ENCODE measurements at places on chromosomes 12 and 14. TPM values are rescaled to one million over a fixed set of nuclear protein-coding genes. Genes with fewer than 3 reads are reported as not detected.

DNA sequence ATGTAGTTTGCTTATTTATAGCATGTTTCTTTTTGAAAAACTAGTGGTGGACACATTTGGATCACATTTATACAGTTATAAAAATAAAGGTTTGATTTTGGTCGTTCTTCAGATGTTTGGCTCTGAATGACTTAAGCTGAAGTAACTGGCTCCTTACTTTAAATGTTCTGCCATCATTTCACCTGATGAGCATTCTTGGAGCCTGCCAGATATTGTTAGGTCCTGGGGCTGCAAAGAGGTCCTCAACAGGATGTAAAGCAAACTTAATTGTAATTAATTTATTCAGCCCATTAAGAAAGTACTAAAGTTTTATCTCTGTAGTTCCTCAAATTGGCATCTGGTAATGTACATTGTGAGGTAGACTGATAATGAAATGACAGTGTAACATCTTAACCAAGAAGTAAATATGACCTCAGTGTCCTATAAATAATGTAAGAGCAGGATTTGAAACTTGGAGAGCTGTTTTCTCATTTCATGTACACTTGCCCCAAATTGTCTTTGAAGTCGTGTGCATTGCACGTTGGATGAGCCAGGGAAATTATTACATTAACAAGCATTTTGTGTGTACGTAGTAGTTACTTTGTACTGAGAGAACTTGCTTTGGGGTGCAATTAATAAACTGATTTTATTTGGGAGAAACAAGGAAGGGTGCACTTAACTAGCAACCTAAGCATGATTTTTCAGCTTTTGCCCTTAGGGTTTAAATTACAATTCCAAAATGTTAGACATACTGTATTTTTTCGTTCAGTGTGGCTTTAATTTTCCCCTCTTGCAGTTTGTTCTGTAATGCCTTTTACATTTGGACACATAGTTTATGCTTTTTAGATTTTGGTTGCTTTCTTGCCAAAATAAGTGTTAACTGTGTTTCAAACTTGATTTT is 7.5 kb downstream of the EIF5 start:
- no peak for DNase-seq

- no peak for DNase-seq
Observed at GRCh38 chr14:21825149-21825743, 151.6 kb upstream of the OR4E1 start.

- DNase-seq, result no peak
Observed at GRCh38 chr14:34806257-34806656, 68.9 kb downstream of the BAZ1A start.

DNA sequence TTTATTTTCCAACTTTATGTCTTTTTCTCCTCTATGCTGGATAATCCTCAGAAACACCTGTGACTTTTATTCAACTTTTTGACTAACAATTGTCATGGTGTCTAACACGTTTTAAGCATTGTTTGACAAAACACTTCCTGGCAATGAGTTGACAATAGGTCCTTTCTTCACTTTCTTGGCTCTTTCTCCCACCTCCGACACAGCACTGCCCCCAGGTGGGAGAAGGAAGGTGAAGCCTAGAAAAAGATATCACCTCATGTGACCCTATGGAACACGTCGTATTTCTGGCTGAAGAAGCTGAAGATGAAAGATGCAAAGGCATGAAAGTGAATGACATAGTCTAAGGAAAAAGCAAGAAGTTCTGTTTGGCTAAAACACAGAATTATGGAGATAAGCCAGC is 430.0 kb downstream of the ETNK1 start:
- DNase-seq, result no peak

GRCh38 chr12:47851303-47851952 is 31.7 kb upstream of the HDAC7 start:
- DNase-seq, result no peak

- DNase-seq, result no peak
Observed at GRCh38 chr14:61752626-61753025, 9.6 kb upstream of the SNAPC1 start.

- DNase-seq, result no peak
Observed at GRCh38 chr12:20950248-20950647, 139.7 kb downstream of the SLCO1B3 start.

GRCh38 chr14:51041883-51042282 is 53.0 kb downstream of the TRIM9 start:
- DNase-seq, result no peak

- DNase-seq, result no peak
Observed at GRCh38 chr14:69043596-69044260, 64.6 kb upstream of the ACTN1 start.

DNA sequence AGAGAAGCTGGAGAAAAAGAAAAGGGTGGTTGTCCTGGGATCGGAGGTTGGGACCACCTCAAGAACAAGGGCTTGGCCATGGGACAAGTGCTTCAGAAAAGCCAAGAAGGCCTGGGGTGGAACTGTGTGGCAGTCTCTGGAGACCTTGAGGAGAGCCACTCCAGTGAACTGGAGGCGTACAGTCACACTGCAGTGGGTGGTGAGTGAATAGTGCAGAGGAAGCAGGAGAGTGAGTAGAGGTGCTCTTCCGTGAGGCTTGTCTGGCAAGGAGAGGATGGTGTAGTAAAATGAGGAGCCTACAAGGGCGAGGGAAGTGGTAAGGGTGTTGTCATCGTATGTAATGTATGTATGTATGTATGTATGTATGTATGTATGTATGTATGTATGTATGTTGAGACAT is 20.9 kb downstream of the RASSF3 start:
- DNase-seq, result no peak

- DNase-seq, result no peak
Observed at GRCh38 chr12:86735851-86736250, 479.7 kb upstream of the MGAT4C start.

DNA sequence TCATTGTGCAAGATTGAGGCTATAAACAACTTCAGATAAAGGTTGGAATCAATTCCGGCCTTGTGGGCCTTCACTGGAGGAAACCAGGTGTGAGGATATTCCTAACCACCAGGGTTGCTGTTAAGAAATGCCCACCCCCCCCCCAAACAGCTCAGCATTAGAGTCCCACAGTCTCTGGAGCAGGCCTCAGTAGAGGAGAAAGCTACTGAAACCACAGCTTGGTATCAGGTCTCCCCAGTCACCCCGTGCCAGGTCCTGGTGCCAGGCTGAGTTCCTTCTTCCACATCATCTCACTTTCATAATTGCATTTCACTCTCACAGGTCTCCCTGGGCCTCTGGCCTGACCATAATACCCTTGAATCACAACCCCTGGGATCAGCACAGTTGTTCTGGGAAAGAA is 12.5 kb downstream of the GALNT6 start:
- DNase-seq, result no peak

DNA sequence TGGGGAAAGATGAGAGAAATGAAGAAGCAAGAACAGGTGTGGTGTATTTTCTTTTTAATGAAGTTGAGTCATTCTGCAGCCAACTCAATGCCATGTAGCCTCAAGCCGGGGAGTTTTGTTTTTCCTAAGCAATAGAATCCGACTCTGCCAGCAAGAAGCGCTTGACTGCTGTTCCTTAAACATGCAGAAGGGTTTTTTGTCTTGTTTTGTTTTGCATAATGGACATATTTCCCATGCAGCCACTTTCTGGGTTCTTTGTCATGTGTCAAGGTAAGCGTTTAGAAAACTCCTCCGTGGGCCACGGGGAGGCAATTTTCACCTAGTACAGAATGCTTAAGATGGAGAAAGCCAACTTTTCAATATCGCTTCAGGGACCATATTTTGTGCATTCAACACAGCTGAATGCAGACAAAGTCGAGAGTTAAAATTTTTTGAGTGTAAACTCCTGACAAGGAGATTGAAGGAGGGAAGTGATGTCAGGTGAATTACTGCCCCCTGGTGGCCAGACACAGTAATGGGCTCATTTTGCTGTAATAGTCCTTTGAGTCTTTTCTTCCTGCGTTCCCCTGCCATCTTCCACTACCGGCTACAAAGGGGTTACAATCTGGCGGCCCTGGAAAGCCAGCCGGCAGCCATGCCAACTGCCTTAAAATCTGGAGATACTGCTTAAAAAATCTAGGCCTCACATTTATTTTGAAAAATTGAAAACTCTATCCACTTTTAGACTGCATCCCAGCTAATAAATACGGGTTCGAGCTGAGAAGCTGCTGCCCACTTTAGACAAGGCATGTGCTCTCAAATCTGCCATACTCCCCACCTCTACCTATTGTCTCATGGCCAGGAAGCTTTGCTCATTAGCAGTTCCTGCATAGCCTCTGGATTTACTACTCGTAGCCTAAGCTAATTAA is 3.2 kb upstream of the FICD start:
- DNase-seq, result peak; percentile 72

- DNase-seq, result peak; percentile 92
Observed at GRCh38 chr12:67441736-67442346, 172.7 kb downstream of the CAND1 start.

DNA sequence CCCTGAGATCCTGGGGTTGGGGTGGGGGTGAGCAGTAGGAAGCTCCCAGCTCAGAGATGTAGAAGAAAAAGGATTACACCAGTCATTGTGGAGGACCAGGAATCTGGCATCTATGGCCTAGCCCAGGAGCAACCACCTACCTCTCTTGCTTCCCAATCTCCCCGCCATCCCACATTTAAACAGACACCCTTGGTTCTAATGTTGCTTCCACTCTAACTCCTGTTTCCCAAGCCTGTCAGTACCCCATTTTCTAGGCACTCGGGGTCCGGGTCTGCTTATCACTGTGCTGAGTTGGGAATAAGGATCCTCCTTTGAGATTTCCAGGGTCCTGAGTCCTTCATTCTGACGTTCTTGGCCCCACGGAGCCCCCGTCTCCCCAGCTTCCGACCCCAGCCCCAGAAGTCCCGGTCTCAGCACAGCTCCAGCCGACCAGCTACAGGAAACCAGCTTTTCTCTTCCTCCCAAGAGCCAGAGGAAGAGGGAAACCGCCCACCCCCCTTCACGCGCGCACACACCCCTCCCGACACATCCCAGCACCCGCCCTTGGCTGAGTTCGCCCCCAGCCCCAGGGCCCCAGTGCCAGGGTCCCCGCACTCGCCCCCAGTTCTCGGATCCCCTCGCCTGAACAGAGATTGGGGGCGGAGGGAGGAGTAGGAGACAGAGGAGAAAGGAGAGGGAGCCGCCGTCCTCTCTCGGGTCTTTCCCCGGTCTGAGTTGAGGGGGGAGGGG is 1.2 kb downstream of the ITGA5 start:
- DNase-seq, result peak; percentile 64

DNA sequence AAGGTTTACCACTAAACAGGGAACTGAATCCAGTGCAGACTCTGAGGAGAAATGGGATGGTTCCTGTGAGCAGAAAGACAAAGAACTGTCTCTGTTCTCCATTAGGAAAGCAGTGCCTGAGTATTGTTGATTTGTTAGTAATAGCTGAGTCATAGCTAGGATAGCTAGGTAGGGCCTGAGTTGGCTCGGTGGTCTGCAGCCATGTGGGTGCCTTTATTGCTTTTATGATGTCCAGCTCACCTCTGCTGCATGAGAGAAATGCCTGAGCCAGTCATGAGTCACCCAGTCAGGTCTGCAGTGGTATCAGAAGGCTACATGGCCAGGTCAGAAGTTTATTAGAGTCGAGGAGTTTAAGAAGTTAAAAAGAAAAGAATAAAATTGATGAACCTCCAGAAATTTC is 24.2 kb downstream of the TRHDE start:
- no peak for DNase-seq

DNA sequence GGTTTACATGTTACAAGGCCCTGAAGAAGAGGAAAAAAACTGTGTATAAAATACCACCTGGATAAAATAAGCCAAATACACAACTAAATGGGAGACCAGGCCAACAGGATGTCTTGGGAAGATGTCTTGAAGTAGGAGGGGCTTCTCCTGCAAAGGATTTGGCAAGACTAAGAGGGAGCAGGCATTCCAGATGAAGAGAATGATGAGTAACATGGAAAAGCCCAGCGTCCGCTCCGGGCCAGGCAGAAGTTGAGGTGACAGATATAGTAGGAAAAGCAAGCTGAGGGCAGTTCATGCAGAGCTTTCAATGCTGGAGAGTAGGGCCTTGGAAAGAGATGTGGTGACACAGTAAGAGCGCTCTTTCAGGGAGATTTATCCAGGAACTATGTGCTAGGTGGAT is 16.1 kb upstream of the EIF4B start:
- no peak for DNase-seq

GRCh38 chr12:108939594-108939993 is 59.7 kb downstream of the DAO start:
- no peak for DNase-seq

DNA sequence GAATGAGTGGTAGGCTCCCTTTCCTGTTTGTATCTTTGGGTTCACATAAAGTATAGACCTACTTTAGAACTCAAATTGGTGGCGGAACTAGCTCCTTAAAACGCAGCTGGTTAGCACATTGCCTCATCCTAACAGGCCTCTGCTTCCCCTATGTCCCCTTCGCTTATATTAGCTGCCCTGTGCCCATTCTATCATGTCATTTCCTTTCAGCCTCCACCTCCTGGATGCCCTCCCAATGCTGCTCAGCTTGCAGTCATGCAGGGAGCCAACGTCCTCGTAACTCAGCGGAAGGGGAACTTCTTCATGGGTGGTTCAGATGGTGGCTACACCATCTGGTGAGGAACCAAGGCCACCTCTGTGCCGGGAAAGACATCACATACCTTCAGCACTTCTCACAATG is 3.5 kb downstream of the DAZAP2 start:
- peak; percentile 59 for DNase-seq

DNA sequence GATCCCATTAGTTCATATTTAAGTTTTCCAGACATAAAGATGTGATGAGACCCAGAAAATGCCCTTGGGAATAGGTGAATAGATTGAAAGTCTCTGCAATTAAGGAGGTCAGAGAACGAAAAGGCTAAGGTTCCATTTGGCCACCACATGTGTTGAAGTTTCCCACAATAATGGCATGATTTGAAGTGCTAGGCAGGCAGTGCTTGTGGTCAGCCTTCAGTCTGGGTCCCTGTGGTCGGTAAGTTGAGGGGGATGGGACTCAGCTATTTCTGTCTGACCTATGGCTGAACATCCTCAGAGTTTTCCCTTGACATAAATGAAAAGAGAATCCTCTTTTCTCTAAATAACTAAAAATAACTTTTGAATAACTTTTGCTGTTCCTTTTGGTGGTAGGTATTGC is 92.4 kb downstream of the PELI2 start:
- DNase-seq, result no peak

- DNase-seq, result no peak
Observed at GRCh38 chr14:81302638-81303037, 81.9 kb upstream of the GTF2A1 start.

- no peak for DNase-seq
Observed at GRCh38 chr12:80374615-80375014, 69.4 kb upstream of the PTPRQ start.

NXPH4 gene
- 0.70 TPM for total RNA-seq

RHEBL1 gene
- 0.48 TPM for total RNA-seq

BHLHE41 gene
- total RNA-seq, result 39.1 TPM

CDCA4 gene
- total RNA-seq, result 1.6 TPM

AQP6 gene
- total RNA-seq, result not detected

PTCSC3 gene
- total RNA-seq, result not detected

TBX3 gene
- 11.8 TPM for total RNA-seq

LRP1-AS gene
- total RNA-seq, result not detected

SYCP3 gene
- total RNA-seq, result not detected

POTEM gene
- total RNA-seq, result not detected

OAS2 gene
- 3.7 TPM for total RNA-seq
